Esophagus muscularis mucosa (tissue), 4 donors: ENCODE measurements at places on chromosomes 5 and 9.

DNA sequence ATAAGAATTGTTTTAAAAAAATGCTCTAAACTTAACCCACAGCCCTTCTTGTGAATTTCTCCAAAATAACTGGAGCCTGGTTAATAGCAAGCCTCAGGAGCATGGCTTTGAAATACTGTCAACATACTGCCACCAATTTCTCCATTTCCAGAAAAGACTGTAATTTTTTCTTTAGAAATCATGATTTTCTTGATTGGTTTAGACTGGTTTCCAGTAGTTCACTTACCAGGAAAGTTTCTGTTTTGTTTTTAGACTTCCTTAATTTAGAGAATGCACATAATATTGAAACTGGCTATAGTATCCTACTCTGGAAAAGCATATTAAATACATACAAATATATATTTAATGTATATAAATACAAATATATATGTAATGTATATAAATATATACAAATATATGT is 4.5 kb upstream of the CD274 start:
- no peak for DNase-seq

- no peak for DNase-seq
Measured at GRCh38 chr9:136119061-136119882, 597 bp upstream of the TMEM250 start.

GRCh38 chr9:107635803-107636174 is 146.2 kb upstream of the KLF4 start:
- no peak for DNase-seq

DNA sequence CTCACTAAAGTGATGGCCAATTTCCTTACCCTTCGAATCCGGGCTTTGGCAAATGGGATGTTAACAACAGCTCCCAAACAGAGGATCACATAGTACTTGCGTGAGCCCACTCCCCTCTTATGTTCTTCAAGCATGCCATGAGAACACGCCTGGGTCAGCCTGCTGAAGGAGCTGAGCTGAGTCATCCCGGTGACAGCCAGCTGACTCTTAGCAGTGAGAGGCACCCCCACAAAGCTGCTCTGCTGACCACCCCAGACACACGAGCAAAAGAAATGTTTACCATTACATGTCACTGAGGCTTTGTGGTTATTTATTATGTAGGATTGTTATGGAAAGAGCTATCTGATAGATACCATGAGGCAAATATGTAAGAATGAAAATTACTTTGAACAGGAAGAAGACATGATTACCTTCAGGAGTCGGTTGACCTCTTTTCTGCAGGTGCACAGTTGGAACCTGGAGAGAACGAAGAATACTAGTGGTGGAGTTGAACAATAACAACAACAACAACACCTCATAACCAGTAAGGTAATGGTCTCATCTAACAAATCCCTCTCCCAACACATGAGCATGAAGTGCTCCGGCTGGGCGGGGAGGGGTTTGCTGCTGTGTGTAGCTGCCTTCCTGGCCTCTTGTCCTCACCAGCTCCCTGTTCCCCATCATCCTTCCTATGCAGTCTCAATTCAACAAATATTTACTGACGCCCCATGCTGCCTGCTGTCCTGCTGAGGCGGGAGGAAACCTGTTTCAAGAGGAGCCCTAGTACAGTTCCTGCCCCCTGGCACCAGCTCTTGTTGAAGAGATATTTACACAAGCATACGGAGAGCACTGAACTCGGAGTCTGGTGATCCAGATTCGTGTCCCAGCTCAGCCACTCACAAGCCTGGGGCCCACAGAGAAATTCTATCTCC is 69.4 kb upstream of the LHFPL2 start:
- DNase-seq = no peak

DNA sequence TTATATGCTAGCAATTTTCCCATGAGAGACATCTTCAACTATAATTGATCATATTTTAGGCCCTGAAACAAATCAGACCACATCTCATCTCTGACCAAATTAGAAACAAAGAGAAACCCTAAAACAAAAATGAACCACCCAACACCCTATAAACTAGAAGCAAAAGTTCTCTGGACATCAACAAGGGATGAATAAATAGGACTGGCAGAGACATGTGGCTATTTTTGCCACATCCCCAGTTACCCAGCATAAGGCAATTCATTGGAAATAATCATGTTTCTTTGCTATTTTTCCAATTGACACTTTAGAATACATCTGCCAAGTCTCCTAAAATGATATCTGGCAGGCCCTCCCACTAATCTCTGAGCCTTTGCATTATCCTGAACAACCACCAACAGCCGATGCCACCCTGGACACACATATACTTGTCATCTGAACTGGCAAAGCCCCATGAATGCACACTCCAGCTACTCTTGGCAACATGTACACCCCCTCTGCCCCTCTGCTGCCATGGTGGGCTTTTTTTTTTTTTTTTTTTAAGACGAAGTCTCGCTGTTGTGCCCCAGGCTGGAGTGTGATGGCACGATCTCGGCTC is 53.5 kb upstream of the EQTN start:
- DNase-seq = no peak
